ENCODE measurements at places on chromosomes 7 and 10. TPM values are rescaled to one million over a fixed set of nuclear protein-coding genes. Genes with fewer than 3 reads are reported as not detected.

The PHF14 gene
- total RNA-seq, result 39.6 TPM

The ELFN1 gene
- 0.60 TPM for total RNA-seq

- DNase-seq, result no peak
These were observed 182.7 kb downstream of the ELFN1 start for GRCh38 chr7:1852517-1853430.

DNA sequence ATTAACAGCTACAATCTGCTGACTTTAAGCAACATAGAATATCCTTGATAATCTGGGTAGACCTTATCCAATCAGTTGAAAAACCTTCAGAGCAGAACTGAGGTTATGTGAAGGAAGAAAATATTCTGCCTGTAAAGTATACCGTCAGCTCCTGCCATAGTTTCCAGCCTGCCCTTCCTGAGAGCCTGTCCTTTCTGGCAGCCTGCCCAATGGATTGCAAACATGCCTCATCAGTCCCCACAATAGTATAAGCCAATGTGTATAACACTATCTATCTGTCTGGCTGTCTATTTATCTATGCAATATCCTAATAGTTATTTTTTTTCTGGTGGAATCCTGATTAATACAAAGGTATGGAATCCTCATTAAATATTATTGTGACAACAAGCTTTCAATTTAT is 489.2 kb upstream of the KCND2 start:
- no peak for DNase-seq

DNA sequence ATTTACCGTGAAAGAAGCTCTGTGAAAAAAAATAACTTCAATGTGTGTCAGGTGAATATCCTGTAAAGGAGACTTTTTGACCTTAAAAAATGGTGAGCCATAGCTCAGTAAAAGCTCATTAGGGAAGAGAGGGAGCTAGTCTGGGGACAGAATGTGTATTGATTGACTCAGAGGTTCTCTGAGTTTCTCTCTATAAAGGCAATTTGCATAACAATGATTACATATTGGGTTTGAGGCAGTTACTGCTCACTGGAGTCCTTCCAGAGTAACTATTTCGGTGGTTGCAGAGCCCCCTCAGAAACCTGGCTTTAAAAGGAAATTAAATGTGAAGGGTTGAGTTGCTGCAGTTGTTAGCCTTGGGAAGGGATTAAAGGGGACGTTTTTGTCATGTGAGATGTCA is 181.6 kb downstream of the GALNT17 start:
- no peak for DNase-seq

DNA sequence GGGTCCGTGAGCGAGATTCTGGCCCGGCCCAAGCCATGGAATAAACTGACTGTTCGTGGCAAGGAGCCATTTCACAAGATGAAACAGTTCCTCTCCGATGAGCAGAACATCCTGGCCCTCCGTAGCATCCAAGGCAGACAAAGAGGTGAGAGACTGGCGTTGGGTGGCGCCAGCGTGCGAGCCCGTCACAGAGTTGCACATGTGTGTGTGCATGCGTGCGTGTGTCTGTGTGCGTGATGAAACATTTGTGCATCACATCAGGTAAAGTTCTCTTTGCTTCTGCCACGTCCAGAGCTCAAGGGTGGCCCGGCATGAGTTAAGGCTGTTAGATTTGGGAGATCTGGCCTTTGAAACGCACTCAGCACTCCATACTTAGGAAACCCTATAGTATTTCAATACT is 89.5 kb upstream of the SH2B2 start:
- DNase-seq, result no peak

GRCh38 chr10:75994357-75995040 is 563.1 kb downstream of the LRMDA start:
- no peak for DNase-seq

- no peak for DNase-seq
These were observed 722 bp downstream of the MDH2 start for GRCh38 chr7:76048668-76048988.

DNA sequence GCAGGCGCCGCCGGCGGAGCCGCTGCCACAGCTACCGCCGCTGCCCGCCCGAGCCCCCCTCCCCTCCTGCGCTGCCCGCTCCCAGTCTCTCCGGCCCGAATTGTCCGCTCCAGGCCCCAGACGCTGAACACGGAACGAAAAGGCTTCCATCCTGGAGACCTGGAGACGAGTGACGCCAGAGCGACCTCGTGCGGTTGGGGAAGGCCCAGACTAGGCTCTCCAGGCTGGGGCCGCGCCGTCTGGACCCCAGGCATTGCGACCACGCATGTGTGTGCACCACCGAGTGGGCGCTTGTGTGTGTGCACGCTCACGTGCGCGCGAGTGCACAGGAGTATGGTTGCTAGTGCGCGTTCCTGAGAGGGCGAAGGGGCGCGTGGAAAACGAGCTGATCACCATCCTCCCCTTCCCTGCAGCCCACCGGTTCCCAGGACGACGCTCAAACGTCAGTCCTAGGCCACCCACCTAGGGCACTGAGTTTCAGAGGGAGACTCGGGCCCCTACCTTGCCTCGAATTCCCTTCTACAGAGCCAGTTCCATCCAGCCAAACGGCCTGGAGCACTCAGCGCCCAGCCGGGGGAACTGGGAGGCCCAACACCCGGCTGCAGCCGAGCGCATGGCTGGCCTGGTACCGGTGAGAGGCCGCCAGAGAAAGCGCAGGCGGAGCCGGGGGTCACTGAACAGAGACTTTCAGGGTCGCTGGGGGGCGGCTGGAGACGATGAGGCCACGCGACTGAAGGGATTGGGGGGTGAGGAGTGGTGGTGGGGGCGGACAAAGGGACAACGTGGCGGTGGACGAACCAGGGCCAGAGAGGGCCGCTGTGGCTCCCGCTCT is 11.6 kb downstream of the LBX1 start:
- DNase-seq, result no peak
